ENCODE measurements at places on chromosomes 11 and 22.
A peak's percentile ranks its signal among the peaks of the same experiment; 100 is the strongest.

DNA sequence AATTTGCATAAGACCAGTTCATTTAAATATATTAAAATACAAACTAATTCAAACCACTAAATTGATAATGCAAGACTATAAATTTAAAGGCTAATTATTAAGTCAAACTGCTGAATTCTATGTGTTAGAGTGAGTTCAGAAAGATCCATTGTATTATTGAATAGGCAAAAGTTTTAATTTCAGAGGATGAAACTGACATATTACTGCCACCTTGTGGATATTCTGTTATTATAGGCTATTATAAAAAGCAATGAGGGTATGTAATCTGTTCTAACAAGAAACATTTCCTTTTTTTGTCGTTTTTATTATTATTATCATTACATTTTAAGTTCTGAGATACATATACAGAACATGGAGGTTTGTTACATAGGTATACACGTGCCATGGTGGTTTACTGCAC lies 20.9 kb upstream of the NAALAD2 start:
- DNase-seq = no peak

- no peak for DNase-seq
These were observed 8.6 kb upstream of the TPP1 start for GRCh38 chr11:6627762-6628241.

GRCh38 chr11:117696540-117696939 lies 100.5 kb downstream of the DSCAML1 start:
- DNase-seq = no peak

DNA sequence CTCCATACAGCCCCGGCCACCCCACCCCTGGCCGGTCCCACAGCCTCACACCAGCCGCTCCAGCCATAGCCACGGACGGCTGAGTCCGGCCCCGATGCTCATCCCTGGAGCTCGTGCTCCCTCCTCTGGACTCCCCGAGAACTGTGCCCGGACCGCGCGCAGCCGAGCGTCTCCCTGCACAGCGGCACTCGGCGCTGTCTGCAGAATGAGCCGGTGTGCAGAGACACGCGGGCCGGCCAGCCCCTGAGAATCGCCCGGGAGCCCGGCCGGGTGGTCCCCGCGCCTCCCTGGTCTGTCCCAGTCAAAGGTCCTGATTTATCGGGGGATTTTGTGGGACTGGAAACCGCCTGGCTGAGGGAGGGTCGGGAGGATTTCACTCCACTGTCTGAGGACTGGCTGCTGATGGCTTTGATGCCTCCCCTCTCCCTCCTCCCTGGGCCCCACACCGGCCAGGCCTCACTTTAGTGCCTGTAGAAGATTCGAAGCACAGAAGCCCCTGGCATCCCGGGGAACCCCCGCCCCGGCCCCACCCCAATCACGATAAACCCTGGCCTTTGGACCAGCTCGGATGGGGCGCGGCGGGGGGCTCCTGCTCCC lies 102.7 kb downstream of the BRD1 start:
- DNase-seq = peak; percentile 66

GRCh38 chr11:120306519-120307242 lies 18.4 kb upstream of the TLCD5 start:
- no peak for DNase-seq

- DNase-seq = no peak
These were observed 25.7 kb downstream of the USP28 start for GRCh38 chr11:113849713-113850112.

DNA sequence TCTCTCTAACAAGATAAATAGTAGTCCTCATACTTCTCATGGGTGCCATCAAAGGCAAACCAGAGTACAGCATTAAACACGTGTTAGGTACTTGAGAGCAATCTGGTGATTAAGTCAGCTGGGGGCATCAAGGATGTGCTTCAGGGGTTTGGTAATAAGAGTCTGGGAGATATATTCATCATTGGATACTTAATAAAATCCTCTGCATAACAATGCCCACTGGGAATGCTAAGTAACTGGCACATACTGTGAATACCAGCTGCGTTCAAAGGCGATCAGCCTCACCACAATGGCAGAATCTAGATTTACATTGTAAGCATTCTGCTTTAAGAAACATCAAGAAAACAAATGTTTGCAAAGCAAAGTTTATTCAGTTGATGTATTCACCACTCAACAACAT lies 268.6 kb upstream of the PITPNB start:
- DNase-seq = peak; percentile 16

DNA sequence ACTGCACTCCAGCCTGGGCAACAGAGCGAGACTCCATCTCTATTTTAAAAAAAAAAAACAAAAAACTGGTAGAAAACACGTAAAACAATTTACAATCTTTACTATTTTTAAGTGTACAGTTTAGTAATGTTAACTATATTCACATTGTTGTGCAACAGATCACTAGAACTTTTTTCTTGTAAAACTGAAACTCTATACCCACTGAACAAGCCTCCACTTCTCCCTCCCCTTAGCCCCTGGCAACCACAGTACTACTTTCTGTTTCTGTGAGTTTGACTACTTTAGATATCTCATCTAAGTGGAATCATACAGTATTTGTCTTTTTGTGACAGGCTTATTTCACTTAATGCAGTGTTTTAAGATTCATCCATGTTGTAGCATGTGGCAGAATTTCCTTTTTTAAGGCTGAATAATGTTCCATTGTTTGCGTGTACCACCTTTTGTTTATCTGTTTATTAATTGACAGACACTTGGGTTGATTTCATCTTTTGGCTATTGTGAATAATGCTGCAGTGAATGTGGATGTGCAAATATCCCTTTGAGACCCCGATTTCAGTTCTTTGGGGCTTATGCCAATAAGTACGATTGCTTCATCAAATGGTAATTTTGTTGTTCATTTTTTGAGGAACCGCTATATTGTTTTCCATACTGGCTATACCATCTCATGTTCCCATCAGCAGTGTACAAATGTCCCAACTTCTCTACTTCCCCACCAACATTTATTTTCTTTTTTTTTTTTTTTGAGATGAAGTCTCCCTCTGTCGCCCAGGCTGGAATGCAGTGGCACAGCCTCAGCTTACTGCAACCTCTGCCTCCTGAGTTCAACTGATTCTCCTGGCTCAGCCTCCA lies 11.0 kb downstream of the DDB2 start:
- no peak for DNase-seq

DNA sequence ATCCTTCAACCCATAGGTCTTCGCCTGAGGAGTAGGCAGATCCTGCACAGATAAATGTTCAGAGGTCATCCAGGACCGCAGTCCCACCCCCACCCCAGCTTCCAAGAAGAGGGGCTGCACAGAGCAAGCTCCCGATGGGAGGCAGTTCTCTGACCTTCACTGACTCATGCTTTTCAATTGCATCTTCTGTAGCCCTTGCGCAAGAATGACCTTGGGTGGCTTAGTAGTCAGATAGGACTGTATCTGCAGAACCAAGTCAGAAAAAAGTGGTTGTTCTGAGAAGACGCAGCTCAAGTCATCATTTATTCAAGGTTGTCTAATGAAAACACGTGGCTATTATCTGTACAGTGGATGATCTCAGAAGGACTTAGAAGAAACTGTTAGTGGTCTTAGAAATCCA lies 16.4 kb upstream of the GRAMD1B start:
- DNase-seq = no peak

DNA sequence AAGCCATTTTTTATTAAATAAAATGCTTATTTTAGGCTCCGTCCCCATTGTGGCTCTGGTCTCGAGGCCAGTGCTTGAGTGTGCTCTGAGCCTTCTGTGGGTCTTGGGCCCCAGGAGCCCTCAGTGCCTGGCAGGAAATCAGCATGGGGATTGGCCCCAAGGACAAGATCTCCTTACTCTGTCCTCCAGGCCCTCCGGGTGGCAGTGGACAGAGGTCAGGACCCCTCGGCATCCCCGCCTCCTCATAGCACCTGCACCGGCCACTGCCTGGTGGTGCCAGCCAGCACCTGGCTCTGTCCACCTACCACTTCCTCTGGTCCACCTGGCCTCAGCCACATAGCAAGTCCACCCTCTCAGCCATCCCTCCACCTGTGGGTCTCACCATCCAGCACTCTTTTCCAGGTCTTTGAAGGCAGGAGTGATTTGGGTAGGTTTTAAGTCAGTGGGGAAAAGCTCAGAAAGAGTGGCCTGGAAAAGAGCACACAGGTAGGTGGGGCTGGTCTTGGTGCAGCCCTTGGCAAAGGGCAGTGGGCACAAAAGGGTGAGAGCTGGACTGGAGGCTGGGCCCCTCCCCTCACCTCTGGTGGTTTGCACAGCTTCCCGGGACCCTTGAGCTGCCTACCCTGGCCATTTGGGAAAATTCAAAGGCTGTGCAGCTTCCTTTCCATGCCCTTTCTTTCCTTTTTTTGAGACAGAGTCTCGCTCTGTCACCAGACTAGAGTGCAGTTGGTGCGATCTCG lies 3.5 kb downstream of the CLDN5 start:
- no peak for DNase-seq

DNA sequence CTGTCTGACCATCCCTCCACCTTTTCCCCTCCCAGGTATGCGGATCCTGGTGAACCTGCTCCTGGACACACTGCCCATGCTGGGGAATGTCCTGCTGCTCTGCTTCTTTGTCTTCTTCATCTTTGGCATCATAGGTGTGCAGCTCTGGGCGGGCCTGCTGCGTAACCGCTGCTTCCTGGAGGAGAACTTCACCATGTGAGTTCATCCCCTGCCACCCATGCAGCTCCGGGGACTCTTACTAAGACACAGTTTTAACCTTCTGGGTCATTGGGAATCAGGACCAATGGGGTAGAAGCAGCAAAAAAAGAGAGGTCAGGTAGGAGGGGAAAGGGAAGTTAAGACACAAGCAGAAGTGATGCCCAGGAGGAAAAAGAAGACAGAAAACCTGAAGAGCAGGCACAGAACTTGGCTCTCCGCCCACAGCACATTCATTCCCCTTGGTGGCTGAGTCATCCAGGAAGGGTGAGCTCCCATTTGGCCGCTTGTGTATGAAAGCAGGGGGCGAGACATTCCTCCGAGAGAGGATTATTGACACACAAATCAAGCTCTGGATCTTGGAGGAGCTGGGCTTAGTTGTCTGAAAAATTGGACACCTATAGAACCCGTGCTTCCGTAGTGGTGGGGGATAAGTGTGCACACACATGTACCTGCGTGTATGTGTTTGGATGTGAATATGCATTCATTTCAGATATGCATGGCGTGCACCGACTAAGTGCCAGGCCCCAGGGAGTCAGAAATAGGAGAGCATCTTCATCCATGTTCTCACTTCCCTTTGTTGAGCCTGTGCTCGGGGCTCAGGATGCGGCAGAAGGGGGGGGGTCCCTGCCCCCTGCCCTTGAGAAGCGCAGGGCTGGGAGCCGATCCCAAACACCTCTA lies 64.2 kb downstream of the CACNA1I start:
- no peak for DNase-seq

DNA sequence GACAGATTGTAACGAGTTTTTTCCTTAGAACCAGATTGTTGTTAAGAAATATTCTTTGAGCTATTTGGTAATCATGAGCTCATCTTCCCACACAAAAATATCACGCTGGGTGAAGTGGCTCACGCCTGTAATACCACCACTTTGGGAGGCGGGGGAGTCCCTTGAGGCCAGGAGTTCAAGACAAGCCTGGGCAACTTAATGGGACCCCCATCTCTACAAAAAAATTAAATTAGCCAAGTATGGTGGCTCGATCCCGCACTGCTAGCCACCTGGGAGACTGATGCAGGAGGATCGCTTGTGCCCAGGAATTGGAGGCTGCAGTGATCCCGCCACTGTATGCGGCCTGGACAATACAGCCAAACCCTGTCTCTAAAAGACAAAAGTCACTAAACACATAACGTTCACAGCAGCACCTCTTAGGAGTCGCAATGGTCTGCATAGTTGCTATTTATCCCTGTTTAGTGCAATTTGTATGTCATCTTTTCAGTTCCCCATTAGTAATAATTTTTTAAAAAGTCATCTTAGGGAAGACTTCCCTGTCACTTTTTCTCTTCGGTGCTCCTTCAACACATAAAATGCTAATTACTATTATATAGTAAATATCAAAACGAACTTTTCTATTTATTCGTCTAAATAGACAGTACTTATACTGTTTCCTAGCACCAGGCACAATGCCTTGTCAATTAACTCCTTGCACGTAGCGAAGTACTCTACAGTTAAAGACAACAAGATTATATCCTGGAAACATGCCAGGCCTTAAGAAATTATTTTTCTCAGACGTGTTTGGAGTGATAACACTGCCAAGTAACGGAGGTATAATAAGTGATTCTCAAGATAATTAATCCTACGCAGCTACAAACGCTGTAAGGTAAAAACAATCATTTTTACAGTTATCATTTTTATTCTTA lies 1.1 kb downstream of the ST13 start:
- no peak for DNase-seq

DNA sequence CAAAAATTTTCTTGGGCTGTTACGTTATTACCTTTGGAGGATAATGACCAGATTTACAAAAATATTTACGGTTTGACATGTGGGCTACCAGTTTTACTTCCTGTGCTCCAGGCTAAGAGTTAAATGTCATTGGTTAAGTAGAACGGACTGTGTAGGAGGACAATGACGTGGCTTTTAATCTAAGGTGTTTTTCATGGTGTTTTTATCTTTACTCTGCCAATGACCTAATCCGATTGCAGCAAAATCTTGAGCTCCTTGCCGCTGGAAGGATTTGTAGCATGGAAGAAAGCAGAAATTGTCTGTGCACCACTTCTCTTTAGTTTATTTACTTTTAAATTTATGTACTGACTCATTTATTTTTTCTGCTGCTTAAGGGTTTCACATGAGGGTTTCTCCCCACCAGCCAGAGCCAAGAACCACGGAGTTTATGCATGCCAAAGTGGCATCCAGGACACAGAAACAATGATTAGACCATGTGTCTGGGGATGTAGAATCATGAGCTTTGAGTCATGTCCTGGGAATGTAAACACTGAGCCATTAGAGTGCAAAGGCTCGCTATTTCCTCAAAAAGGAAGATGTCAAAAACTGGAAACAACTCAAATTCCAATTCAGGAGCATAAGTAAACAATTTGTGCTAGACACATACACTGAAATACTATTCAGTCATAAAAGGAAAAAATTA lies 1.9 kb upstream of the CARD16 start:
- no peak for DNase-seq

DNA sequence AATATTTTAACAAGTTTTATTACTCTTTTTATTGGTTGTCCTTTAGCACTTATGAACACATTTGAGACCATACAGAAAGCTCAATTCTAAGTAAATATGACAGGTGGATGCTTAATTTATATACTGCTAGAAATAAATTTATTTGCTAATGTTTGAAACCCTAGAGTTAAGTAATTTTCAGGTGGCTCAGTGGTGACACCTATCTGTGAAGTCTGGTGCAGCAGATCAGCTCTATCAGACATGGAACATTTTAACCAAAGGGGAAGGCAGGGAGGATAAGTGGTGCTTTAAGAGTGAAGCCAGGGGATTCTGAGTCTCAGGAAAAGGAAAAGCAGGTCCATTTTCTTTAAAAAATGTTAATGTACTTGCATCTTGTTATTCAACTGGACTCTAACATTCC lies 175.8 kb downstream of the DSCAML1 start:
- DNase-seq = no peak

GRCh38 chr11:132379540-132379939 lies 1009.1 kb downstream of the NTM start:
- DNase-seq = no peak

- DNase-seq = no peak
These were observed 889.4 kb downstream of the LRRC4C start for GRCh38 chr11:40569947-40570531.

DNA sequence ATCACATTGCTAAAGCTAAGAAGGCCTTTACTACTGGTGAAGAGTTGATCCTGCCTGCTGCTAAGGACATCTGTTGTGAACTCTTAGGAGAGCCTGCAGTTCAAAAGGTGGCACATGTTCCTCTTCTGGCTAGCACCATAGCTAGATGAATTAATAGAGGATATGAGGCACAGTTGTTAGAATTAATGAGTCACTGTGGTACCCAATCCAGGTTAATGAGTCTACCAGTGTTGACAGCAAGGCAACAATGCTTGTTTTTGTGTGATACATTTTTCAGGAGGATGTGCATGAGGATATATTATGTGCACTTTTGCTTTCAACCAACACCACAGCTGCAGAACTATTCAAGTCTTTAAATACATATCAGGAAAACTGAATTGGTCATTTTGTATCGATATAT lies 12.0 kb downstream of the C11orf58 start:
- DNase-seq = no peak
